ENCODE measurements at places on chromosomes 5 and 9.

- DNase-seq: no peak
Measured at GRCh38 chr5:117955831-117956230, 1032.5 kb downstream of the DTWD2 start.

DNA sequence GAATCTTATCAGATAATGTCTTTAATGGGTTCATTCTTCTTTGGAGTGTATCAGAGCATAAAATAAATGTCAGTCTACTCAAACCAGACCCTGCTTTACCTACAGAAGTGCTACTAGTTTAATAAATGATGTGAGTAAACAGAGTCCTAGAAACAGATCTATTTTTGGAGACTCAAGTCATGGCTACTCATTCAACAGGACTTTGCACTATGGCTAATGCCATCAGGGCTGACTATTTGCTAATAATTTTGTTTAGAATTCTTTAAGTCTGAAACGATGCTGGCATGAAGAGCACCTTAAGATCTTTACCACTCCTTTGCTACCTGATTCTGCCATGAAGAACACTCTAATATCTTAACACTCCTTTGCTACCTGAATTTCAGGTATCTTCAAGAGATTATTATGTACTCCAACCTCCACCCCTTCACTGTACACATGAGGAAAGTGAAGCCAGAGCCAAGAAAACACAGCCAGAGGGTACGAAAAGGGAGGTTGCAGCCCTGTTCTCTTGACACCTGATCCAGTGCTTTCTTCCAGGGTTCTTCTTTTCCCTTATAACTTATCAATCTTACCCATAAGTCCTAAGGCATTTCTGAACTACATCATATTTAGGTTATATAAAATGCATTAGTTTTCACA lies 62.4 kb downstream of the ZNF608 start:
- no peak for DNase-seq

- DNase-seq: no peak
Measured at GRCh38 chr5:40502736-40503135, 177.0 kb upstream of the PTGER4 start.

GRCh38 chr5:39260095-39260494 lies 40.7 kb upstream of the FYB1 start:
- DNase-seq: no peak

DNA sequence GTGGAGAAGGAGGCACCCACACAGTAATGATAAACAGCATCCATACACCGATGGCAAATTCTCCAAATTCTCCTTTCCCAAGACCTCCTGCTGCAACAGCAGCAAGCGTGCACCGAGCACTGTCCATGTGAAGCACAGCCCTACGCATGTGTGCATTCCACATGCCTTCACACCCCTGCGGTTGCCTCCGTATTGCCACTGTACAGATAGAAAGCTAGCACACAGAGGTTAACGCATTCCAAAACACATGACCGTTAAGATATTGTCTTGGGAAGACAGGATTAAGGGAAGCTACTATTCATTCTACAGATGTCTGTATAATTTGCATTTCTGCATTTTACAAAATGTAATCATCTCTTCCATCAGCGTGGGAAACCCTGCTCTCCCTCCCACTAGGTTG lies 6.6 kb downstream of the FLT4 start:
- DNase-seq: no peak

DNA sequence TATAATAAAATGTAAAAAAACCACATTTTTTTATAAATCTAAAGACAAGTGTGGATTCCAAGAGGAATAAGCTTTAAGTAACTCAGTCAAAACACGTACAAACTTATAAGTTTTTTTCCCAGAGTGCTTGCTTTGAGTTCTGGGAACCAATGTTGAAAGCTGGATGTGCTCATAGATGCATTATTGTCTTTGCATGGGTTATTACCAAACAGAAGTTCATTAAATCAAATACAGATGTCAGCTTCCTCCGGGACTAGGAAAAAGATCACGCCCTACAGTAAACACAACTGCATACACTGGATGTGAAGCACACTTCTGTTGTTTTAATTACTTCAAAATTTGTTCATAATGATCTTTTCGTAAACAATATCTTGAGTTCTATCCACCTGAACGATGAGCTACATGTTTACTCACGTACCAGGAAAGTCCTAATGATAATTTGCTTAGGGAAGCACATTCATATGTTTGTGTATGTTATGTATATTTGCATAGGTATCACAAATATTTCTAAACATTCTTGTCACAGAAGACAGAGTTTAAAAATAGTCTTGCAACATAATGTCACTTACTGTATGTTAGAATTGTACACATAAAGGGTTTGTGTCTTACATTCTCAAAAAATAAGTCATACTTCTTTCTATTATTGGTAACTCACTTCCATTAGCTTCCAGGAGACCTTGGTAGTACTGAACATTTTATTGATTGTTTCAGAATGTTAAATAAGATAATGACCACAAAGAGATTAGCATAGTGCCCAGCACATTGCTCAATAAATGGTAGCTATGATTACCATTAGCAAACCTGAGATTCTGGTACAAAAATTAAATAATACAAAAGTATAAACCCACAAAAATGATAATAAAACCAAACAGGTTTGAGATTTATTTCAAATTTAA lies 427.4 kb downstream of the CETN3 start:
- no peak for DNase-seq

DNA sequence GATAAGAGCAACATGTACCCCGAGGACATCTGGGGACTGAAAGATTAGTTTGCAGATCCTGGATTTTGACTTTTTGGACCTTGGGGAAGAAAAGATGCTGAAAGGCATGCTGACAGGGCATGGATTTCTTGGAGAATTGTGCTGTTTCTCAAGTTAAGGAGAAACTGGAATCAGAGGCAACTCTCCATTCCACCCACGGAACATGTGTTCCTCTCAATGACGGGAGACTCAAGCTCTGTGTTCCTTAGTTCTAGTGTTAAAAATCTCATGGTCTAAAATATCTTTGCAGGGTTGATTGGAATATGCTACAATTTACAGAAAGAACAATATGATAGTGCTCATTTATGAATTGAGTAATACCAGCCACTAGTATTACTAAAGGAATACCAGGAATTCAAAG lies 34.4 kb upstream of the CDH12 start:
- no peak for DNase-seq

DNA sequence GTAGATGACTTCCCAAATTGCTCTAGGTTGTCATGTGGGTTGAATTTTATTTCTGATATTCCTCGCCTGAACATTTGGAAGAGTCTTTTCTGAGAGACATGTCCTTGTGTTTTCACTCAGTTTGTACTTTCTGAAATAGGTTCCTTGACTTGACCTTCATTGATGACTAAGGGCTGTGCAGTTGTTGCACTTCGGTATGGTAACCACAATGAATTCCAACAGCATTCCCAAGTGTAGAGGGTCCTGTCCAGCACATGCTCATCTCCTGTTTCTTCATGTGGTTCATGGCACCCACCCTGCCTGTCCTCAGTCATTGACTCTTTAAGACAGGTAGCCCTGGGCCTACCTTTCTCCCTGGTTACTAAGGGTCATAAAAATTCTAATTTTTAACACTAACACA lies 527.8 kb downstream of the MTRR start:
- DNase-seq: no peak

- peak; percentile 37 for DNase-seq
Measured at GRCh38 chr5:11139217-11139865, 378.3 kb upstream of the DAP start.

GRCh38 chr5:104498281-104498680 lies 935.7 kb upstream of the NUDT12 start:
- DNase-seq: no peak

- no peak for DNase-seq
Measured at GRCh38 chr9:118473521-118473920, 769.3 kb downstream of the TLR4 start.

- no peak for DNase-seq
Measured at GRCh38 chr9:135611875-135612209, 27.5 kb downstream of the GLT6D1 start.

DNA sequence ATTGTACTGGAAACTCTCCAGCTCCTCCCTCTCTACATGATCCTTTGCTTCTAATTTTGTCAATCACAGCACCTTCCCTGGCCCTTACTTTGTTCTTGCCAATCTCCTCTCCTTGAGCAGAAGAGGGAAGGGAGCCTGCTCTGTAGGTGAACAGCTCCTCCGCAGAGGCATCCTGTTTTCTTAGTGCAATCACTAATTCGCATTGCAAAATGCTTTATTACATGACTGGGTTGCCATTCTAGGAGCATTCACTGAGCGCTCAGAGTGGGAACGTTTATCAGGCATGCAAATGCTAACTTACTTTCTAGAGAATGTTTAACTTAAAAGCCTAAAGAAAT lies 416 bp upstream of the SNX18 start:
- no peak for DNase-seq

DNA sequence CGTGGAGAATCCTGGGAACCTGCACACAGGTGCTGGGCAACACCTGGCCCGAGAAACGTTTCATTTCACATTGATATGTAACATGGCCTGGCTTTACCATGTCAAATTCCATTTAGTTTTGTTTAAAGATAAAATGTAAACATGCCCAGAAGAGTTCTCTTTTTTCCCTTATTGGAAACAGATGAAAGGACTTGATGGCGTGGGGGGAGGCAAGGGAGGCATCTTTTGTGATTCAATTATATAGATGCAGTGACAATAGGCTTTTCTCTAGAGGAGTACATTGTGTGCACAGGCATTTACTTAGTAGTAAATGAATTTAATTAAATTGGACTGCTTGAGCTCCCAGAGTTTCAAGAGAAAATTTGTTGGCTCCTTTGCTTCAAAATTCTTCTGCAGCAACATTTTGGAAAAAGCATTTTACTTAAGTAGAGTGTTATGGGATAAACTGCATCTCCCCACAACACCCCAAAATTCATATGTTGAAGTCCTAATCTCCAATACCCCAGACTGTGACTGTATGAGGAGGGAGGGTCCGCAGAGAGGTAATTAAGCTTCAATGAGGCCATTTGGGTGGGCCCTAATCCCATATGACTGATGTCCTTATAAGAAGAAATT lies 254.3 kb upstream of the NFIL3 start:
- DNase-seq: no peak

- DNase-seq: no peak
Measured at GRCh38 chr9:98861781-98862504, 54.5 kb downstream of the GALNT12 start.

DNA sequence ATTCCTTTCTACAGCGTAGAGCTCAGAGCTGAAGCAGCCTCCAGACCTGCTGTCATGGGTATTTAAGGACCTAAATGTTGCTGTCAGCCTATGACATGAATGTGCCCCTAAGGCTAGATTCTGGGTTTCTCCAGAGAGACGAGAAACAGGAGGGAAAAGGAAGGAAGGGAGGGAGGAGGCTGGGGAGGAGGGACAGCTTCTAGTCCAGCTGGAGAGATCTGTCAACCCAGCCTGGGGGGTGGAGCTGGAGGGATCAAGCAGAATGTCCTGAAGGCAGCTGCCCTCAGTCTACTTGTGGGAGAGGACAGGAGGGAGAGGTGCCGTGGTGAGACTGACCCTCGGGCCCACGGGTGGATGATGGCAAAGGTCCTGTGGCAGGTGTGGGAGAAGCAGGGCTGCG lies 1.1 kb upstream of the DBH start:
- DNase-seq: no peak

GRCh38 chr5:153623751-153624450 lies 133.4 kb downstream of the GRIA1 start:
- DNase-seq: no peak

- no peak for DNase-seq
Measured at GRCh38 chr9:93295456-93296076, 111.6 kb downstream of the WNK2 start.

Measured in right hindlimb (tissue), 1 donor.